CD4-positive, alpha-beta T cell treated with Interleukin-15 for 1 hour (primary cell): ENCODE measurements at places on chromosomes 5 and 9.

GRCh38 chr5:65150599-65151304, 331.0 kb downstream of the ADAMTS6 start:
- DNase-seq, result no peak

GRCh38 chr5:37615184-37615583, 224.7 kb downstream of the GDNF start:
- DNase-seq, result no peak

DNA sequence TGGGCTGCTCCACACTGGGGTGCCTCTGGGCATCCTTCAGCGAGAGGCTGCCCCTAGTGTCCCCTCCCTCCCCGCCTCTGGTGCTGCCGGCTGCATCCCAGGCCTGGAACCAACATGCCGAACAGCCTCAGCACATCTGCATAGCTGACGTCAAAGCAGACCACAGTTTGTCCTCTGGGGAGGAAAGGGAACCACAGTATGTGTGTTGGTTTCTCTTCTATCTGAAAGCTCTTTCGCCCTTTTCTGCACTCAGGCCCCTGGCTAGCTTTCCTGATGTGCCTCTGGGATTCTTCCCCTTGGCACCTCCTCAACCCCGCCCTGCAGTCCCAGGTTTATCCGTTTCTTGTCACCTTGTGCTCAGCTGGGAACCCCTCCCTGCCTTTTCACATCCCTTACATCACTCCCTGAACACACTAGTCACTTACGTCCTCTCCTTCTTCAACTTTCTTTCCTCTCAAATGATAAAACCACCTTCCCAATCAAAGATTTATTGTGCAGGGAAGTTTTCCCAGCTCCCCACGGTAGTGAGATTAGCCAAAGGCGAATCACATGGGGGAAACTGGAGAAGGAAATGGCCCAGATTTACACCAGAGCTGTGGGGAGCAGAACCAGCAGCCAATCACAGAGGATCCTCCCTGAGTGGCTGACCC, 35.5 kb upstream of the B4GALT1 start:
- DNase-seq, result peak; percentile 68

DNA sequence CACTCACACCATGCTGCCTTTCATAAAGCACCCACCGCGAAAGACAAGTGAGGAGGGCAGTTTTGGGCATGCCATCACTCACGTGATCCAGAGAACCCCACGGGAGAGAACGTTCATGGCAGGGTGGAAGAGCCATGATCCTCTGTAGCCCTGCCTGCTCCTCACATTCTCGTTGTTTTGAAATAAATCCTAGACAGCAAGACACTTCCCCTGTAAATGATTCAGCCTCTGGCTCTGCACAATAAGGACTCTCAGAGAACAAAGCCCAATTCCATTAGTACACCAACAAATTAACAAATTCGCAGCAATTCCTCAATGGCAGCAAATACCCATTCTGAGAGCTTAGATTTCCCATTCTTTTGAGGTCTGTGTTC, 71.5 kb downstream of the WNK2 start:
- no peak for DNase-seq

DNA sequence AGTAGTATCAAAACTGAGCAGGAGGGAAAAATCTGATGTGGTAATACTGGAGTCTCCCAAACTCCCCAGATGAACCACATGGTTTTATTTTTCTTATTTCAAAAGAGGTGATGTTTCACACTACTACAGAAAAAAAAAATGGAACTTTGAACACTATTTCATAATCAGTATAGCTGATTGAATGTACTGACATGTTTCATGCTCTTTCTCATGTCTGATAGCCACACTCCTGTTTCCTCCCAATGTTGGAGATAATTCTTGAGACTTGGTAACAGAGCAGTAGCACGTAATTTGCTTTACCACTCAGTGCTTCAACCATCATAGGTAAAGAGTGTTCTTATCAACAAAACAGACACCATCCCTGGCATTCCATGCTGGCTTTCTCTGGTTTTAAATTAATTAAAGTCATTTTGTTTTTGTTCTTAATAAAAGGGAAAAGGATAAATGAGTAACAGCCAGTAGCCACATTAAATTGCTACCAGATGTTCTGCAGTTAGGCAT, 85.2 kb downstream of the MUSK start:
- no peak for DNase-seq

DNA sequence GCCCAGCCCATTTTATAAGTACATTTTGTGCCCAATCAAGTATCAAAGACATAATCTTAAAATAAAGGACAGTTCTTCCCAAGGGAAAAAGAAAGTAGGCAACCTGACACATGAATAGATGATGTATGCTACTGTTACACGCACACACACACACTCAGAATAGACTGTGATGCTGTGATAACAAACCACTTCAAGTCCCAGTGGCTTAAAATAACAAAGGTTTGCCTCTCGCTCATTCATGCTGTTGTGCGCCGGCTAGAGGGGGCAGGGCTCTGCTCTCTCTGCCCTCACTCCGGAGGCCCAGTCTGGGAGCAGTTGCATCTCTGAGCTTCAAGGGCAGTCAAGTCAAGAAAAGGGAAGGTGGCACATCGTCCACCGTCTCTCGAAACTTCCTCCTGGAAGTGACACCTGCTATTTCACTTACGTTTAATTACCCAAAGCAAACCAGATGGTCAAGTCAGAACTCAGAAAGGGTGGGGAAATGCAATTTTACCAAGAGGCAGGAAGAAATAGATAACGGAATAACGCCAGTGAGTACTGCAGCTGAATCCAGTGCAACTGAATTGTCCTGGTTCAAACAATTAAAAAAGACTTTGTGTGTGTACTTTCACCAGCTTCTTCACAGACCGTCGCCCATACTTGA, 43.3 kb downstream of the ANKRD33B start:
- peak; percentile 71 for DNase-seq

DNA sequence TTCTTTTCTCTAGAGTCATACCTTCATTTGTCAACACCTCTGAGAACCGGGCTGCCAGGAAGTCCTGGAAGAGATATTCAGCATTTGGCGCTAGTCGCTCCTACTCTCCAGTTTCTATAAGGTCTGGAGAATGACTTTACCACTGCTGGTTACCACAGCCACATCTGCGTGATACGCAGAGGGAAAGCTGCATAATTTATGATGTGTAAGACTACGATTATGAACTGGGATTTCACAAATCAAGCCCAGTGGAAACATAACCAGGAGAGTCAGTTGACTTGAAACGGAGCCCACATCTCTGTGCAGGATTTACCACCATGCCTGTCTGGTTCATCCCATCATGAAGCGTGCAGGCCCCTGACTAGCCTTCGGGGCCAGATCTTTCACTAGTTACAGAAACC, 72.6 kb downstream of the FGF1 start:
- DNase-seq, result no peak

GRCh38 chr9:111068383-111068730, 30.1 kb upstream of the LPAR1 start:
- DNase-seq, result no peak

DNA sequence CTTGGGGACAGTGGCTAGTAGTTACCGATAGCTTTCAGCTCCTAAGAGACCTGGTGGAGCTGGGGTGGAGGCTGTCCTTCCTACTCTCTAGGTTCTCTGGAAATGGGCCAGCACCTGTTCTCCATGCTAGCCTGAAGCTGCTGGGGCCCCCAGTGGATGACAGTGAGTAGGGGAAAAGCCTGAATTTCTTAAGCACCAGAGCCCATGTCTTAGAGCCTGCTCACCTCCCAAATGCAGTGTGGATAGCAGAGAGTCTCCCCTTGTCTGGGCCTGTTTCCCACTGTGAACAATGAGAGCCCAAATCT, 105.8 kb downstream of the DAB2IP start:
- DNase-seq, result no peak

GRCh38 chr5:113875096-113875495, 361.6 kb downstream of the YTHDC2 start:
- no peak for DNase-seq

DNA sequence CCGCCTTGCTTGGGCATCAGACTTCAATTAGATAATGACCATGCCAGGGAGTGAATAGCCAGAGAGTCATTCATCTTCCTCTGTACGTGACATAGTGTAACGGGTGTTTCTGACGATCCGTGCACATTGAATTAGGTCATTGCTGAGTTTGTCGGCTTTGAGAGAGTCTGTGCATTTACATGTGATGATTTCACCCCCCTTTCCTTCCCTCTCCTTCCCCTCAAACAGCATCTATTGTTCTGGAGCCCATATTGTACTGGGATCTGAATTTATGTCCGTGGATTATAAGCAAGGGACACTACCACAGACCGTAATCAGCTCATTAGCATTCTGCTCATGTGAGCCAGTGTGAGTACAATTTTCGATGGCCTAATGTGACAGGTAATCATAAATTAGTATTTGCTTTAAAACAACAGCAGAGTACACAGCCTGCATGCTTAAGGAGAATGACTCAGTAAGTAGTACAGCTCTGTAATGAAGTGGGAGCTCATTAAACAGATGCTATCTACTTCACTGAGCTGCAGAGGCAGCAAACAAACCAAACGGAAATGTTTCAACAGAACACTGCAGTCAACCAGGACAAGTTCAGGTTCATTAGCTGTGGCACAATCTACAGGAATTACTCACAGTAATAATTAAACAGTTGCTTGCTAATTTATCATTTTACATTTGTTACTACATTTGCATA, 302.1 kb downstream of the CSNK1G3 start:
- no peak for DNase-seq

GRCh38 chr5:132456296-132456986, 34.1 kb downstream of the IRF1 start:
- DNase-seq, result peak; percentile 84

DNA sequence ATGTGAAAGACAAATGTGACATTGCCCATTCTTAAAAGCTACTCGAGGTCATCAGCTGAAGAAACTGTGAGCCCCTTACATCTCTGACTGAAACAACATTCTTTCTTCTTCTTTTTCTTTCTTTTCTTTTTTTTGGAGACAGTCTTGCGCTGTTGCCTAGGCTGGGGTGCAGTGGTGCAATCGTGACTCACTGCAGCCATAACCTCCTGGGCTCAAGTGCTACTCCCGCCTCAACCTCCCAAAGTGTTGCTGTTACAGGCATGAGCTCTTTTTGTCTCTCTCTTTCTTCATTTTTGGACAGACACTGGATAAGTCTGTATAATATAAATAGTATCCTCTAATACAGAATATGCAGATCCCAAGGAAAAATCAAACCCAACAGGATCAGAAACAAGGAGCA, 263.7 kb upstream of the KLF9 start:
- no peak for DNase-seq

DNA sequence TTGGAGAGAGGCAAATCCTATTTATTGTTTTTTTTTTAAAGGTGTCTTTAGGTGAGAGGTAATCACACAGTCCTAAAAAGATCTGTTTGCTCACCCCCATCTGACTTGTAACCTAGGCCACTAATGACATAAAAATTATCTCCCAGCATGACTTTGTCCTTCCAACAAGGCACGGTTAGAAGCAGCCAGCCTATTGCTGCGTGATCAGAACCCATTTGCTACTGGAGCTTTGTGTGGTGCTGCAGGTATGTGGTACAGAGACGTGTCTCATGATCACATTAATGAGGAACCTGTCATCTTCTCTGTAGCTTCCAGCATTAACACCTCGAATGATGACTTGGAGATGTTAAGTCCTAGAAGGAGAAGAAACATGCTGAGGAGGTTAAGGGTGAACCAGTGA, 555.8 kb upstream of the TLE4 start:
- no peak for DNase-seq

DNA sequence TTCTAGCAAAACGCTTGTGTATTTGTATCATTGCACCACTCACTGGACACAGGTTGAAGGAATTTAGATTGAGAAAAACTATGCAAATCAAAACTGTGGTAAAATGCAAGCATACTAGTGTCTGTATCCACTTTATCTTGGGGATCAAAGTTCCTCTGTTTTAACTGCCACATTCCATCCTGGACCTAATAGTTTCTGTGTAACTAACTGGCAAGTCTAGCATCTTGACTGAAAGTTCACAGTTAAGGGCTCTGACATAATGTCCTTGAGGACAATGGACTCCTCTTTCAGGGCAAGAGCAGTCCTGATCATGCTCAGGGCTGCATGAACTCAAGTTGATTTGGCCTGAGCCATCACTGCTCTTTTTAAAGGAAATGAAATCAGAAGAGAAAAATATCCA, 30.7 kb downstream of the NFIB start:
- DNase-seq, result no peak

DNA sequence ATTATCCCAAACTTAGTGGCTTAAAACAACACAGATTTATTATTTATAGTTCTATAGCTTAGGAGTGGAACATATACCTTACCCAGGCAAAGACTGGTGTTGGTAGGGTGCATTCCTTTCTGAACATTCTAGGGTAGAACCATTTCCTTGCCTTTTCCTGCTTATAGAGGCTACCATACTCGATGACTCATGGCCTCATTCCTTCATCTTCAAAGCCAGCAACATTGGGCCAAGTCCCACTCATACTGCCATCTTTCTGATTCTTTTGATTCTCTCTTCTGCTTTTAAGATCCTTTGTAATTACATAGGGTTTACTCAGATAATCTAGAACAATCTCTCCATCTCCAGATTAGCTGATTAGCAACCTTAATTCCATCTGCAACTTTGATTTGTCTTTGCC, 452.7 kb upstream of the KLF4 start:
- no peak for DNase-seq

DNA sequence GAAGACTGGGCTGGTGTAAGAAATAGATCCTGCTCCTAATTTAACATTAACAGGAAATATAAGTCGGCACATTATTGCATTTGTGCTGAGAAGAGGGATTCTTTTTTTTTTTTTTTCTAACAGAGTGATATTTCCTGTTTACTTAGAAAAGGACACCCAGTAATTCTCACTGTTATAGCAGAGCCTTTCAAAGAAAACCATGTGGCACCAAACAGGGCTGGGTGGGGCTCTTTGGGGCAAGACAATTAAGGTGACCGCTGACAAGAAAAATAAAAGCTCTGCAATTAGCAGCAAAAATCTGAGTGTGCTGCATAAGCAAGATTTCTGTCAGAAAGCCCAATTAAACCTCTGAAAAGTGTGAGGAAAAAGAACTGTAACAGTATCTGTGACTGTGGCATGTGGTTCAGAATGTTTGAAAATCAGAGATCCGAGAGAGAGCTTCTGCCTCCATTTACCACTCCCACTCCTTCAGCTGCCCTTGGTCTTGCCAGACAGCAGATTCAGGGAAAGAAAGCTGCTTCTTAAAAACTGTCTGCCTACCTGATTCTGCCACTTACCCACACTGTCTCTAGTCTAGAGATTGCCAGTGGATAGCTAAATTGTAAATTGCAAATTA, 77.1 kb upstream of the IQGAP2 start:
- peak; percentile 61 for DNase-seq

GRCh38 chr5:52893863-52894262, 95.3 kb upstream of the ITGA2 start:
- no peak for DNase-seq
